ENCODE measurements at places on chromosomes 16 and 17.

DNA sequence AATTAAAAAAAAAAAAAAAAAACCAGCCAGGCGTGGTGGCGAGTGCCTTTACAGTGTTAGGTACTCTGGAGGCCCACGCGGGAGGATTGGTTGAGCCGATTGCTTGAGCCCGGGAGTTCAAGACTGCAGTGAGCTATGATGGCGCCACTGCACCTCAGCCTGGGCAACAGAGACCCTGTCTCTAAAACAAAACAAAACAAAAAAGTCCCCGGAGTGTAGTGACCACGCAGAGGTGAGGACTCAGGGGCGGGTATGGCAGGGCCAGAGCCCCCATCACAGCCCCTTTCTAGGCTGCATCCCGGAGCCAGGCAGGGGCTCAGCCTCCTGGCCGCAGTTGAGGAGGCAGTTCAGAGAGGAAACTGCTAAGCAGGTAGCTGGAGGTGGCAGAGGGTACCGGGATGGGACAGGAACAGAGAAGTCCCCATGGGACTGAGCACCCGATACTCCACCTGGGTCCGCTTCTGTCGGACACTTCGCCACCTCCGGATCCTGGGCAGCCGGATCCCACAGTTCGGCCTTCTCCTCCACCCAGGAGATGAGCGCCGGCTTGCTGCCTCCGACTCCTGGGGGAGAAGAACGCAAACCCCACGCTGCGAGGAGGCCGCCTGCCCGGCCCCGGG, 800 bp downstream of the ZNF747 start:
- no peak for DNase-seq

GRCh38 chr16:73778887-73779286, 517.7 kb upstream of the PSMD7 start:
- no peak for DNase-seq

GRCh38 chr16:30187971-30188561, 4.7 kb downstream of the CORO1A start:
- no peak for DNase-seq

DNA sequence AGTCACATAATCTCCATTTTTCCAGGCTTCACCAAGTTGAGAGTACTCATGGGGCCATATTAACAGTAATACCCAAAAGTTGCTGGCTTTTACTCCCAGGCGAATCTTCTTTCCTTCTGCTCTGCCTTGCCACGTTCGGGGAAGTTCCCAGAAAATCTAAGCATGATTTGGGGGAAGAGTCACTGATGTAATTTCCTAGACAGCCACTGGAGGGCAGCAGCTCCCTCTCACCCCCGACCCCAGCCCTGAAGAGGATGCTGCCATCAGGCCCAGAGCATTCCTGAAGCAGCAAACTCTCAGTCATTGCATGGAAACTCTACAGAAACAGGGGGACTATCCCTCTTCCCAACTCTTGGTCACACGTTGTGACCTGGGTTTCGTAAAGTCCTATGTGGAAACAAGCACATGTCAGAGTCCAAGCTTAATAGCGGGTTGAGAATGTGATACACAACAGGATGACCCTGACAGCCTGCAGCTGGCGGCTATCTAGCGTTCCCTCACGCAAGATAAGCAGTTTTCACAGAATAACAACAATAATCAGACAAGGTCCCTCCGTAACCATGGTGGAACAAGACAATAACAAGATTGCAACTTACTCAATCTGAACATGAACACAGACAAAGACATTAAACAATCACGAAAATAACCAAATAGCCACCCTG, 43.8 kb upstream of the DHX40 start:
- peak; percentile 27 for DNase-seq

DNA sequence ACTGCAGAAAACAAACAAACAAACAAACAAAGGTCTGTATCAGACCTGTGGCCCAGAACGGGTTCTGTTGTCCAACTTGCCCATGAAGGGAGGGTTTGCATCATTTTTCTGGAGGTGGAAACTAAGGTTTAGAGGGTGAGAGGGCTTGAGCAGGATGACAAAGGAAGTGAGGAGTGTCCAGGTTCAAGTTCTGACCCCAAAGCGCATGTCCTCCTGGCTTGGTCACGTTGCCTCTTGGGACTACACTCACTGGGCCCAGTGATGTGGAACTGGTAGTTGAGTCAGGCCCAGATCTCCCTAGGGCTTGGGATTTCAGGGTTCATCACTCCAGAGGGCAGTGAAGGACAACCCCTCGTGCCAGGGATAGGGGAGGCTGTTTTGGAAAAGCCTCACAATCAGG, 1.8 kb downstream of the SREBF1 start:
- no peak for DNase-seq

DNA sequence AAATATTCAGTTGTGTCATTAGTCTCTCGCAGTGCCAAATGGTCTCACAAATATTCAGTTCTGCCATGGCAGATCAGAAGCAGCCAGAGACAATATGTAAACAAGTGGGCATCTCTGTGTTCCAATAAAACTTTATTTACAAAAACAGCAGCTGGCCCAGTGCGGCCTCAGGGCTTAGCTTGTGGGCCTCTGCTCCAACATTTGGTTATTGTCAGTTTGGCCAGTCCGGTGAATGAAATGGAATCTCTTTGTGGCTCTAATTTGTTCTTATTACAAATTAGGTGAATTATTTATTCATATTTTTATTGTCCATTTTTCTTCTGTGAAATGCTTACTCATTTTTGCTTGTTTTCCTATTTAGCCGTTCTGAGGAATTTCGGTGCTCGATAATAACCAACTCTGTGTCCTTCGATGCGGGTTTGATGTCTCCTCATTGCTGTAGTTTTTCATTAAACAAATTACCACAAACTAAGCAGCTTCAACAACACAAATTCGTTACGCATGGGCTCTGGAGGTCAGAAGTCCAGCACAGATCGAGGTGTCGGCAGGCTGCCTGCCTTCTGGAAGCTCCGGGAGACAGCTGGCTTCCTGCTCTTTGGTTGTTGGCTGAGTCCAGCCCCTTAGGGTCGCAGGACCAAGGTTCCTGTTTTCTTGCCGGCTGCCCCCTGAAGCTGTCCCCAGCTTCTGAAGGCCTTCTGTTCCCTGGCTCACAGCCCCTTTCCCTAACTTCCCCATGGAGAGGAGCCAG, 4.1 kb upstream of the SLC38A10 start:
- DNase-seq: no peak

DNA sequence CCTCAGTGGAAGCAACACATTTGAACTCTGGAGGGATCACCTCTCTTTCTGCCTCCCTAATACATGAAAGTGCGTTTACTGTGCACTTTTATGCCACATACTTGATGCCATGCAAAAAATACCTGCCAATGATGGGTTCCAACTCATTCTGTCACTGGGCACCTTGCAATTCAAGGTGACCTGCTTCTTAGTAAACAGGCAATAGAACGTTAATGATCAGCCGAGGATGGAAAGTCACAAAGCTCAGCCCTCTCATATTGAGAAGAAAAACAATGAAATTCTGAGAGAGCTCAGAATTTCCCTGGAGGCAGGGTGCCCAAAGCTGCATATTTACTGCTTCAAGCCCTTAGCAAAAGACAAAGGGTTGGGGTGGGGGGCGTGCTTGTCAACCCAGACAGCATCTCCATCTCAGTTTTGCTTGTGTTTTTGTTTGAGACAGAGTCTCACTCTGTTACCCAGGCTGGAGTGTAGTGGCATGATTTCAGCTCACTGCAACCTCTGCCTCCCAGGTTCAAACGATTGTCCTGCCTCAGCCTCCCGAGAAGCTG, 23.2 kb downstream of the LITAF start:
- no peak for DNase-seq

GRCh38 chr17:82301916-82302567, 15.4 kb downstream of the CD7 start:
- DNase-seq: no peak

- no peak for DNase-seq
Measured at GRCh38 chr16:694187-694862, 4.1 kb upstream of the WDR24 start.

DNA sequence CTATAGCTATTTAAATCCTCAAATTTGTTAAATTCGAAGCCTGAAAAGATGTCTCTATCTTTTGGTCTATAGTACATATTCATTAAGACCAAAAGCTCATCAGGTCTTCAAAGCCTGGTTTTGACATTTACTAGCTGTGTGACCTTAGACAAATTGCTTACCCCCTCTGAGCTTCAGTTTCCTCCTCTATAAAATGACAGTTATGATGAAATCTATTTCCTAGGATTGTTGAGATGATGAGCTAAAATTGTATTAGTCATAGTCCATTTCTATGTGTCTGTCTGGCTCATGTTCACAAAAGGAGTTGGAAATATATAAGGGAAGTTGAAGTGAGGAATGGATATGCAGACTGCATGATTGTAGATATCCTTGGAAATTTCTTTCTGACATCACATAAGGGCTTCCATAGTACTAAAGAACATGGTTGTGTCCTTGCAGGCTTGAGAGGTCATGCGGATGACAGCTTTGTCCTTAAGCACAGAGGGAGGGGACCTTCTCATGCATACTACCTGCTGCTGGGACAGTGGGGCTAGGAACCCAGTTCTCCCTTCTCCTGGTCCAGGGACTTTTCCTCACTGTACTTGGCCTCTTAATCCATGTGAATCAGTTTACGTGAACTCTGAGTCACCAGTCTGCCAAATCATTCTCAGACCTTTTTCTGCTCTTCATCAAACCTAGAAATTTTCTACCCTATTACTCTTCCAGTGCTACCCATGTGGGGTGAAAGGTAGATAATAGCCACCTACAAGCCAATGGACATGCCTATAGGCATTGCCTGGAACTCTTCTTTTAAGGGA, 487.5 kb upstream of the SALL1 start:
- no peak for DNase-seq

- DNase-seq: peak; percentile 39
Measured at GRCh38 chr16:1990351-1991134, 773 bp downstream of the SYNGR3 start.

- DNase-seq: no peak
Measured at GRCh38 chr17:42514867-42515266, 21.2 kb upstream of the NAGLU start.

DNA sequence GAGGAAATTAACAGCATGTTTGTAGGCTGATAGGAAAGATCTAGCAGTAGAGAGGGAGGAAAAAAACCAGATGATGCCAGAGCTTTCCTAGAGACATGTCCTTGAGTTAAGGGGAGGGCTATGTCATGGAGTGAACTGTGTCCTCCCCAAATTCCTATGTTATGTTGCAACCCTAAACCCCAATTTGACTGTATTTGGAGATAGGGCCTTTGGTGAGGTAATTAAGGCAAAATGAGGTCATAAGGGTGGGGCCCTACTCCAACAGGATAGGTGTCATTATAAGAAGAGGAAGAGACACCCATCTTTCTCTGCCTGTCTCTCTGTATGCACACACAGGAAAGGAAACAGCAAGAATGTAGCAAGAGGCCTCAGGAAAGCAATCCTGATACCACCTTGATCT, 195.3 kb upstream of the AXIN2 start:
- DNase-seq: no peak

GRCh38 chr17:73956595-73957465, 246.6 kb upstream of the RPL38 start:
- peak; percentile 26 for DNase-seq

- DNase-seq: no peak
Measured at GRCh38 chr17:35605678-35606077, 18.6 kb downstream of the AP2B1 start.

- DNase-seq: no peak
Measured at GRCh38 chr17:72191356-72191755, 70.5 kb downstream of the SOX9 start.

DNA sequence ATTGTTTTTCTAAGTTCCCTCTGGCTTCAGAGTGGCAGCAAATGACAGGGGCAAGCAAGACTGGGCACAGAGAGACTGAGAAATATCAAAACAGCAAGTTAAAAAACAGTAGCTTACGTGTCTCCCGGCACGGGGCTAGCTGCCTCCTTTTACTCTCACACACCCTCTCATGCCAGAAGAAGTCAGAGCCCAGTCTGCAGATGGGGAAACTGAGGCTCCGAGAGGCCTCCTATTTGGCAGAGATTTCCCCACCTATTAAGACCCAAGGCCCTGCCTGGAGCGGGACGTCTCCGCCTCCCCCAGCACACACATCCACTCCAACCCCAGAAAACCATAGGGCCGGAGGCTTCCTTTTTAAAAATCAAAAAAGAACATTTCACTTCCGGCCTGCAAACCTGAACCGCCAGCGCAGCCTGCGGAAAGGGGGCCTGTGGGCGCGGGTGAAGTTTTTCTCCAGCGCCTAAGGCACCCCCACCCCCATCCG, 832 bp downstream of the CARHSP1 start:
- DNase-seq: no peak

GRCh38 chr17:75697651-75698291, 23.5 kb upstream of the ITGB4 start:
- no peak for DNase-seq

GRCh38 chr16:15949210-15950160, at the start of gene ABCC1:
Gene ABCC1 (plus strand): TSS chr16:15949616. CDS start chr16:15949752, 136 bp downstream.
- DNase-seq: peak; percentile 21

DNA sequence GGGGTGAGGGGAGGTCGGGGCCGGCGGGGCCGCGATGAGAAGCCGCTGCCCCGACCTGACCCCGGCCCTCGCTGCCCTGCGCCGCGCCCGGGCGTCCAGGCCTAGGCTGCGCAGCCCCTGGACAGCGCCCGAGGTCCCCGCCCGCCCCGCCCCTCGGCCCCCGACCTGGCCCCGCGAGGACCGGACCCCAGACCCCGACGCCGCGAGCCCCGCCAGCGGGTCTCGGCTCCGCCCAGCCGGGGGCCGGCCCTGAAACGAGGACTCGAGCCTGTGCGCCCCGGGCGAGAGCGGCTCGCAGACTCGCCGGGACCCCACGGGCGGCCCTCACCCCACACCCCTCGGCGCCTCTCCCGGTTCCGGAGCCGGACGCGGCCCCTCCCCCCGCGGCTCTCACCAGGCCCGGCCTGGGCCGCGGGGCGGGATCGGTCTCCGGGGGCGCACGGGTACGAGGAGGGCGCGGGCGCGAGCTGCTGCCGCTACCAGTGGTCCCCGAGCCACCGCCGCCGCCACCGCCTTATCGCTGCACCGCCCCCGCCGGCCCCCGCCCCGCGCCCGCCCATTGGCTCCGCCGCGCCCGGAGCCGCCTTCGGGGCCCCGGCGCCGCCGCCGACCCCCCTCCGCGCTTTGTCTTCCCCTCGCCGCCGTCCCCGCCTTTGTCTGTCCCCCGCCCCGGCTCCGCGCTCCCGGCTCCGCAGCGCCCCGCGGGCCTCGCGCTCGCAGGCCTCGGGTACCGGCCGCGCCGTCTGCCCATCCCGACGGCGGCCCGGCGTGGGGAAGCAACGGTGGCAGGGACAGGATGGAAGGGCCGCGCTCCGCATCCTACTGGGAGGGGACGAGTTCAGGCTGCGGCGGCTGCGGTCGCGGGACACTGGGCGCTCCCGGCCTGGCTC, at the start of gene LIMD2:
Gene LIMD2, minus strand, starts transcription at position 488 of the 890 bp plus-strand sequence. CDS start 827 bp downstream, outside the sequence.
- DNase-seq: peak; percentile 56

- DNase-seq: no peak
Measured at GRCh38 chr17:4951486-4951885, 567 bp downstream of the ENO3 start.

- no peak for DNase-seq
Measured at GRCh38 chr16:85163278-85164112, 51.2 kb upstream of the CIBAR2 start.

DNA sequence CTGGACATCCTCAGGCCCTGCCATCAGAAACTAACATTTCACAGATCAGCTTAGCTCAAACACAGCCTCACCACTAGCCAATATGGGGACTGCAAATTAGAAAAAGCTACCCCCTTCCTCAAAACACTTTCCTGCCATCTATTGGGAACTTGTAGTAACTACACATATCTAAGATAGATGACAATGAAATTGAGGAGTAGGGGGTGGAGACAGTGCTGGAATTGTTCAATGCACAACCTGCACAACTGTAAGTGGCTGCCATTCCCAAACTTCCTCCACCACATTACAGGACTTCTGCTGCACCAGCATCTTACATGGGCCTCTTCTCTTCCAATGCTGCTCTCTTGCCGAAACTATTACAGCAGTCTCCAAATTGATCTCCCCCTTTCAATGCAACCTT, 21.9 kb downstream of the AIPL1 start:
- DNase-seq: no peak

All from NCI-H1105 (cell line).